ENCODE measurements at places on chromosomes 5 and 9.
A peak's percentile ranks its signal among the peaks of the same experiment; 100 is the strongest.

DNA sequence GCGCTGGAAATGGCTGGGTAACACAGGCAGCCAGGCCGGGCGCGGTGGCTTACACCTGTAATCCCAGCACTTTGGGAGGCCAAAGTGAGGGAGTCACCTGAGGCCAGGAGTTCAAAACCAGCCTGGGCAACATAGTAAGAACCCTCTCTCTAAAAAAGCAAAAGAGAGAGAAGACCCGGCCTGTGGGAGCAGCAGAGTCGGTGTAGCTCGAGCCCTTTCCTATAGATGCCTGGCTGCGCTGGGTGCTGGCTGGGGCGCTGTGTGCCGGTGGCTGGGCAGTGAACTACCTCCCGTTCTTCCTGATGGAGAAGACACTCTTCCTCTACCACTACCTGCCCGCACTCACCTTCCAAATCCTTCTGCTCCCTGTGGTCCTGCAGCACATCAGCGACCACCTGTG is 9.2 kb downstream of the UCK1 start:
- DNase-seq: no peak

DNA sequence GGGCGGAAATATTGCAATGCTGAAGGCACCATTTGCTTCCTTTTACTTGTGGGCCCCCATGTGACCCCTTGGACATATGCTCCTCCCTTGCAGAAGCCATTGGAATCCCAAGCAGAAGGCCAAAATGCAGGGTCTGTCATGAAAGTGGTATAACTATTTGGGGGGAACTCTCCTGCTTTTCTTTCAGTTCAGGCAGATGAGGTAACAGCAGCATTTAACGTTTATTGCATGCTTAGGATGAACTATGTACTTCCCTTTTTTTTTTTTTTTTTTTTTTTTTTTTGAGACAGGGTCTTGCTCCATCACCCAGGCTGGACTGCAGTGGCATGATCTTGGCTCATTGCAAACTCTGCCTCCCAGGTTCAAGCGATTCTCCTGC is 7.8 kb downstream of the FOXI1 start:
- no peak for DNase-seq

- no peak for DNase-seq
Observed at GRCh38 chr9:68447611-68448010, 91.2 kb downstream of the PGM5 start.

DNA sequence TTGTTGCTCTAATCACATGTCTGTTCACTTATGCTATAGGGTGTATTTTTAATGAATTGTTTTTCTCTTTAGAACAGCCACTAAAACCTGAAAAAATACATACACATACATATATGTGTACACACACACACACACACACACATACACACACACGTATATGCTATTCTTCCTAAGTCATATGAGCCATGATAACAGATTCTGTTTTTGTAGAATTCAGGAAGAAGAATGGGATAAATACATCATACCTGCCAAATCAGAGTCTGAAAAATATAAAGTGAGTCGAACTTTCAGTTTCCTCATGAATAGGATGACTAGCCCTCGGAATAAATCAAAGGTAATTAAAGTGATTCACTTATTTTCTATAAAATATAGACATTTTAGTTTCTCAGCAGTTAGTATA is 231.4 kb downstream of the ARHGEF28 start:
- no peak for DNase-seq

- DNase-seq: no peak
Observed at GRCh38 chr9:109250311-109250741, 70.5 kb downstream of the EPB41L4B start.

- DNase-seq: no peak
Observed at GRCh38 chr5:81097713-81098112, 135.4 kb upstream of the CKMT2 start.

DNA sequence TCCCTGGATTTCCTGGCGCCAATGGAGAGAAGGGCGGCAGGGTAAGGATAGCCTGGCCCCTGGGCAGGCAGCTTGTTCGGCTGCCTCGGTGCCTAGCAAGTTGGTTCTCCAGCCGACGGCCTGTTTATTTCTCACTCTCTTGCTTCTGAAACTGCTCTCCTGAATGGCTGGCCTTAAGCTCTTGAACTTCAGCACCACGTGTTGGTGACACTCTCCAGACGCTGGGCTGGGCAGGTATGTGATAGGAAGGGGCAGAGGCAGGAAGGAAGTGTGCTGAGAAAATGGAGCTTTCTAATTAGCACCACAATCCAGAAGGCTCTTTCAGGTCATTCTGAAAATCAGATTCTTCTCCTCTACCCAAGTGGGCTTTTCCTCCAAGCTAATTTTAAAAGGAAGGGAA is 91.4 kb upstream of the FCN2 start:
- no peak for DNase-seq

- no peak for DNase-seq
Observed at GRCh38 chr5:12003680-12004079, 99.4 kb upstream of the CTNND2 start.

DNA sequence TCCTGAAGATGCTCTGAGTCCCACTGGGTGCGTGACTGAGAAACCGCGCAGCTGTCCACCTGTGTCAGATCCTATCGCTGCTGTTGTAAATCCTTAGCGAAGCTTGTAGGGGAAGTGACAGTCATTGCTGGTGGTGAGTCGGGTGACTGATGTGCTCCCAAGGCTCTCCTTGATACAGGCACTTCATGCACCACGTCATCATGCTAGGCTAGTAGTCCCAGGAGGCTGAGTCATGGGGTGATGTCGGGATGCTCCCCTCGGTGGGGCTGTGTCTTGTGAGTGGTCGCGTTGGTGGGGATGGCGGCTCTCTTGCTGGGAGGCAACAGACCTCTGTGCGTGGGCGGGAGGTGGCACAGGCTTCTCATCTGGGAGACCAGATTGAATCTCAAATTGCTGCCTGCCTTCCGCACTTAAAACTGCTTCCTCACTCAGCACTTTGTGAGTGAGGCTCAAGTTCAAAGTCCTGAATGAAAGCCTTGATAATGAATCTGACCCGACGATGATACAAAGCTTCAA is 84.7 kb downstream of the CSNK1A1 start:
- no peak for DNase-seq

DNA sequence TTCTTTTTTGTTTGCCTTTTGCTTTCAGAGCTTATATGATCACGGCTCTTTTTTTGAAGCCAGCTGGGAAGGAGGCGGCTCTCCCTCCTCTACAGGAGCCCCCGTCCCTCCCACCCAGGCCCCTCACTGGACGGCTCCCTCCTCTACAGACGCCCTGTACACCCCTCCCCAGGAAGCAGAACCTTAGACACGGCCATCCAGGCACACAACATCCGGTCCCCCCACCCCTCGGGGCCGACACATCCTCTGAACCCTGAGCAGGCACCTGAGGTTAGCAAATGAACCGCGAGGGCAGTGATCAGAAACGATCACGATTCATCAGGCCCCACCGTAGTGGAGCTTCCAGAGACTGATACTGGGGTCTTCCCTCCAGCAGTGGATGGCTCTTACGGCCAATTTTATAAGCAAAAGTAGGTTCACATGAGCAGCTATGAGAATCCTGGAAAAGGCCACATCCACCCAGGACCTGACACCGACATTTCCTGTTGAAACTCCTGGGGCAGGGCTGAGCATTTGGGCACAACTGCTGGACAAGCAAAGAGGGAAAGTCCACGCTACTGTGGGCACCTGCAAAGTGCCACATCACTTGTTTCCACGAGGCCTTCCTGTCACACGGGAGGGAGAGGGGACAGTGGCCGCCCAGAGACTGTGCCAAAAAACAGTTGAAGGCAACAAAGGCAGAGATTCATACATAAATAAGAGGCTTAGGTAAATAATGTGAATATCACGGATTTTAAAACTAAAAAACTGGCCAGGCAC is 78.9 kb downstream of the SEMA4D start:
- DNase-seq: no peak

DNA sequence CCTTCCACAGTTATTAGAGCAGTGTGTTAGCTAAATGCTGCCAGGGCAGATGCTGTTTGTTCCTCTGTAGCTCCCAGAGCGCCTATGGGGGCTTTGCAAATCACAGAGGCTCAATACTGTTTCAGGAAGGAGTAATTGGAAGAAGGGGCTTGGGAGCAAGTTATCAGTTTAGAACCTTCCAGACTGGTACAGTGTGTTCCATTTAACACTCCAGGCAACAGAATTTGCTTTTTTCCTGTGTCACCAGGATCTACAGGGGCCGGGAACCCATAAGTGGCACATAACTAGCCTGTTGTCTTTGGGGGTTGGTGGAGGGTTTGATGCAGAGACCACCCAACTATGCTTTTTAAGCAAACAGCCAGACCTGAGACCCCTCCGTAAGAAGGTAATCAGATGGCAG is 307.3 kb upstream of the KCNN2 start:
- DNase-seq: no peak

- no peak for DNase-seq
Observed at GRCh38 chr9:99030092-99030511, 74.8 kb upstream of the TGFBR1 start.

GRCh38 chr5:150658121-150658520 is 2.9 kb upstream of the MYOZ3 start:
- DNase-seq: no peak

- no peak for DNase-seq
Observed at GRCh38 chr9:90775657-90776056, 26.0 kb upstream of the SYK start.

GRCh38 chr9:87428659-87429058 is 69.0 kb upstream of the DAPK1 start:
- no peak for DNase-seq

- DNase-seq: no peak
Observed at GRCh38 chr9:114083666-114084065, 5.6 kb upstream of the AMBP start.

- DNase-seq: peak; percentile 98
Observed at GRCh38 chr9:99104459-99105151, at the start of gene TGFBR1. TSS of gene TGFBR1 (plus strand) at chr9:99105113. CDS start at chr9:99105206, 93 bp downstream.

DNA sequence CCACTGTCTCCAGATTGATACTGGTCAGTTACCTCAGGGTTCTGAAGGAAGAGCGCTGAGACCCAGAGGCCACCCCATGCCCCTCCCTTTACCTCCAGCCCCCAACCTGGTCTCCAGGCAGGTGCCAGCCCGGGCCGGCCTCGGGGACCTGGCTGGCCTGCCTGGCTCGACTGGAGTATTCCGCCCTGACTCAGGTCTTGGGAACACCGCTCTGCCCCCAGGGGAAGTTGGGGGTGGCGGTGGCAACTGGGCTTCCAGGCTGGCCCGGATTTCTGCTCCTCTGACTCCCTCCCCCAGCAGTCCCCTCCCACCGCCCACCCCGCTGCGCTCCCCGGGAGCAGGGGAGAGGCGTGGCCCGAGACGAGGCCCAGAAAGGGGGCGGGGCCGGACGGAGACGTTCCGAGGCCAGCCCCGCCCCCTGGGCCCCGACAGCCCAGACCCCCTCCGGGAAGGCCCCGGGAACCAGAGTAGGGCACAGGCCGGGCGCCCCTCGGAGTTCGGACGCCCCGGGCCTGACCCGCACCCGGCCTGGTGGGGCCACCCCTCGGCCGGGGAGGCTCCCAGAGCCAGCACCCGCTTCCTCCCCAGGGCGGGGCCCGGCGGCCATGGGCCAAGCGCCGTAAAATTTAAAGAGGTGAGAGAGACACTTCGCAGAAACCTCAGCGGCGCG is 82.5 kb upstream of the ZBTB43 start:
- peak; percentile 62 for DNase-seq

- no peak for DNase-seq
Observed at GRCh38 chr5:176381423-176381822, 7.0 kb downstream of the NOP16 start.

DNA sequence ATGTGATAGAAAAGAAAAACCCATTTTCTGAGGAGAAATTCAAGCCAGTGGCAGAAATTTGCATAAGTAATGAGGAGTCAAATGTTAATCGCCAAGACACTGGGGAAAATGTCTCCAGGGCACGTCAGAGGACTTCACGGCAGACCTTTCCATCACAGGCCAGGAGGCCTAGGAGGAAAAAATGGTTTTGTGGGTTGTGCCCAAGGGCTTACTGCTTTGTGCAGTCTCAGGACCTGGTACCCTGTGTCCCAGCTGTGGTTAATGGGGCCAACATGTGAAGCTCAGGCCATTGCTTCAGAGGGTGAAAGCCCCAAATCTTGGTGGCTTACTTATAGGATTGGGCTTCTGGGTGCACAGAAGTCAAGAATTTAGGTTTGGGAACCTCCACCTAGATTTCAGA is 54.8 kb upstream of the ADAMTS2 start:
- no peak for DNase-seq

DNA sequence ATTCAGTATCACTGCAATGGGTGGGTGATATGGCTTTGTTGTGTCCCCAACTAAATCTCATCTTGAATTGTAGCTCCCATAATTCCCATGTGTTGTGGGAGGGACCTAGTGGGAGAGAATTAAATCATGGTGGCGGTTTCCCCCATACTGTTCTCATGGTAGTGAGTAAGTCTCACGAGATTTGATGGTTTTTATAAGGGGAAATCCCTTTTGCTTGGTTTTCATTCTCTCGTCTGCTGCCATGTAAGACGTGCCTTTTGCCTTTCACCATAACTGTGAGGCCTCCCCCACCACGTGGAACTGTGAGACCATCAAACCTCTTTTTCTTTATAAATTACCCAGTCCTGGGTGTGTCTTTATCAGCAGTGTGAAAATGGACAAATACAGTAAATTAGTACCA is 9.5 kb upstream of the NANS start:
- DNase-seq: no peak

- DNase-seq: no peak
Observed at GRCh38 chr9:18127499-18127875, 346.5 kb upstream of the ADAMTSL1 start.

- DNase-seq: no peak
Observed at GRCh38 chr5:110361471-110361870, 365.0 kb downstream of the TMEM232 start.

DNA sequence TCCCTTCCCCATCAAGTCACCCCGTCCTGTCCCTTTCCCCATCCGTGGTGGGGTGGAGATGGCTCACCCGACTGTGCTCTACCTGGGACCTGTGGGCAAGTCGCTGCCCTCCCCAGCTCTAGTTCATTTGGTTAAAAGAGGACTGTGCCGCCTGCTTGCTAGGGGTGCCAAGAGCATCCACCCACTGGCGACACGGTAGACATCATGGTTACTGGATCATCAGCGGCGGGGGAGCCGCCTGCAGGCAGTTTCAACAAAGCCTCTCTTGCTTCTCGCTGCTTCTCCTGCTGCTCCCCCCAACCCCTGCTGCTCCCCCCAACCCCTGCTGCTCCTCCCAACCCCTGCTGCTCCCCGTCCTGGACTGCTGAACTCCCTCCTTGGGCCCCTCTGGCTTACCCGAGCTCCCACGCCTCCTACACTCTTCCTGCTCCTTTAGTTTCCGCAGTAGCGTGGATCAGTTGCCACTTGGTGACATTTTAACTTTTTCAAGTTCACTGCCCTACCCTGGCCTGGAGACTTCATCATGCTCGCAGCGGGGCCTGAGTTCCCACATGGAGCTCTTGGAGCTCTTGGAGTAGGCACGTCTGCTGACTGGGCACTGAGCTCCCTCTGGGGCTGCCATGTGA is 22.0 kb upstream of the SCGB3A1 start:
- no peak for DNase-seq

GRCh38 chr5:33736510-33736909 is 155.3 kb downstream of the ADAMTS12 start:
- no peak for DNase-seq

GRCh38 chr9:130058154-130058553 is 4.4 kb downstream of the GPR107 start:
- no peak for DNase-seq

DNA sequence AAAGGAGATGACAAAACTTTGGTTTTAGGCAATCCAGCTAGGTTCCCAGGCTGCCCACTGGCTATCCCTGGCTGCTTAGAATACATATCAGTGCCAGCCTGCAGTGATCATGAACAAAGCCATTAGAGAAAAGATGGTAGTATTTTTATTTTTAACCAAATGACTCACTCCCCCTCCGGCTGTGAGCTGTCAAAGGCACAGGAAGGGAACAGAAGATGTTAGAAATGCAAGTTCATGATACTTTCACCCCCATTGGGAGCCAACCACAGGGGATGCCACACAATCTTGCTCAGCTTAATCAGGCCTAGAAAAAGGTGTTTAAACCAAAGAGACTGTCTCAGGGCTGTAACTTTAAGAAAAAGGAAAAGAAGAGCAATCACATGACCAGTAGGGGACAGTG is 70.3 kb upstream of the ASTN2 start:
- no peak for DNase-seq

Data from GM19239 (cell line).